NCI-H1092 (cell line): ENCODE measurements at places on chromosomes 3 and 15.

DNA sequence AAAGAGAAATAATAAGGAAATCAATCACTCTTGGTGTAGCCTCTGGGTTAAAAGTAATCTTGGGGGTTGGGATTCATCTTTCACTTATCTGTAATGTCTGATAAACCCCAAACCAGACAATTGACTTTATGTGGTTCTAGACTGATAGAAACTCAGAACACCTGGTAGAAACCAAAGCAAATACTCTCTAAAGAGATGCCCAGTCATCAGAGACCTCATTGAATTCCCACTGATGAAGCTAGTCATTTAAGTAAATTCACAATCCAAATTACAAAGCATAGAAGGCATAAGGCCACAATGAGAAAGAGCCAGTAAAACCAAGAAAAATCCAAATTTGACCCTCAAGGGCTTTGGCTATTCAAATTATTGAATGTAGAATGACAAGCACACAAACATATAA lies 250.6 kb downstream of the MBNL1 start:
- DNase-seq, result no peak

GRCh38 chr3:175445741-175446140 lies 586.6 kb downstream of the NAALADL2 start:
- no peak for DNase-seq

GRCh38 chr3:149848238-149848637 lies 35.2 kb downstream of the RNF13 start:
- no peak for DNase-seq

DNA sequence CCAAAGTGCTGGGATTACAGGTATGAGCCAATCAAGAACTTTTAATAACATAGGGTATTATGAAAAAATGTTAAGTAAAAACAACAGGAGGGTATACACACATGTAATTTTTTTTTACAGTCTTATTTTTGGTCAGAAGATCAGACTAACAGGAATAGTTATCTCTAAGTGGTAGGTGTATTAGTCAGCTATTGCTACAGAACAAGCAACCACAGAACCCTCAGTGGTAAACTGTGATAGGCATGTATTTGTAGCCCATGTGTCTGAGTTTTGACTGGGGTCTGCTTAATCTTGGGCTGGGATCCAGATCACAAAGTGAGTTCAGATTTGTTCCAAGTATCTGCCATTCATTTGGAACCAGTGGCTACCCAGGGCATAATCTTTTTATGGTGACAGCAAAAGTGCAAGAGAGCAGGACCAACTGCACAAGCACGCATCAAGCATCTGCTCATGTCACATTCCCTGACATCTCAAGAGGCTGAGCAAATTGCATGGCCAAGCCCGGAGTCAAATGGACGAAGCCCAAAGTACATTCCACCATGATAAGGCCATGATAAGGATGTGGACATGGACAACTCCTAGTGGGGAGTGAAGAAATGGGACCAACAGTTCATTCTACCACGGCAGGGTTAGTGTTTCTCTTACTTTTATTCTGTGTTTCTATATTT lies 3.0 kb upstream of the IL5RA start:
- no peak for DNase-seq

- DNase-seq, result no peak
These were observed 7.3 kb downstream of the MGLL start for GRCh38 chr3:127815001-127815400.

DNA sequence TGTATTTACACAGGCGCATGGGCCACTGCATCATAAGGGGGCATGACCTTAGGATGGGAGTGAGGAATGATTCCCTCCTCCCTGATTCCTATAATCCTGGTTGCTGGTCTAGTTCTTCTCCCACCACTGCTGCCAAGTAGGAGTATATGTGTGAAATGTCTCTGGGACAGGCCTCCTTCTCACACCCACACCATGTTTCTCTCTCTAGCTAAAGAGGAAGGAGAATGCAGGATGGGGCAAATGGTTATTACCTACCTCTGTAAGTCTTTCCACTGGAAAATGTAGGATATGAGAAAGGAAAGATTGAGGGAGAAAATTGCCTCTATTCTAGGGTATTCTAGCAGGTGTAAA lies 159.2 kb downstream of the THSD4 start:
- DNase-seq, result no peak

- no peak for DNase-seq
These were observed 49.0 kb upstream of the SEMA4B start for GRCh38 chr15:90151989-90152645.

DNA sequence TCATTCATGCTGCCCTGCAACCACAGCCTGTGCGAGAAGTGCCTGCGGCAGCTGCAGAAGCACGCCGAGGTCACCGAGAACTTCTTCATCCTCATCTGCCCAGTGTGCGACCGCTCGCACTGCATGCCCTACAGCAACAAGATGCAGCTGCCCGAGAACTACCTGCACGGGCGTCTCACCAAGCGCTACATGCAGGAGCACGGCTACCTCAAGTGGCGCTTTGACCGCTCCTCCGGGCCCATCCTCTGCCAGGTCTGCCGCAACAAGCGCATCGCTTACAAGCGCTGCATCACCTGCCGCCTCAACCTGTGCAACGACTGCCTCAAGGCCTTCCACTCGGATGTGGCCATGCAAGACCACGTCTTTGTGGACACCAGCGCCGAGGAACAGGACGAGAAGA lies 4.7 kb downstream of the TRIM42 start:
- DNase-seq, result no peak

DNA sequence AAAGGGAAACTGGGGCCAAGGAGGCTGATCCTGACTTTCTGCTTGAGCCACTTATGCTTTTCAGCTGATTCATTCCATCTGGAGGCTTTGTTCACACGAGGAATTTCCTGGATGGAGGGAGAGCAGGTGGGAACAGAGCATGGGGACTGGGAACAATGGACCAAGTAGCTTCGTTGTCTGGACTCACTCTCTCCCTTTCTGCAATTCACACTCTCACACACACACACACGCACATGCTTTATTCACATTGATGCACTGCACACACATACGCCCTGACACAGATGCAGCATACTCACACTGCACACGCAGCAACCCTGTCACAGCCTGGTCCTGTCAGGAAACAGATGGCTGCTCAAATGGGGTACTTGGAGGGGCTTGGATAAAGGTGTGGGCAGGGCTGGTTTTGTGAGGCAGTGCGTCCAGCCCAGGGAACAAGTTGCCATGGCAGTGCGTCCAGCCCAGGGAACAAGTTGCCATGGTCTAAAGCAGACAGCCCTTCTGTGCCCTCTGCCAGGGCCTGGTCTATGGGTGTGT lies 19.8 kb upstream of the CHCHD6 start:
- DNase-seq, result peak; percentile 30

- DNase-seq, result no peak
These were observed 81.3 kb downstream of the ADCY5 start for GRCh38 chr3:123367467-123368154.

- DNase-seq, result no peak
These were observed 31.9 kb downstream of the ACAN start for GRCh38 chr15:88835119-88835518.

GRCh38 chr3:62653796-62654195 lies 221.4 kb downstream of the CADPS start:
- DNase-seq, result no peak

DNA sequence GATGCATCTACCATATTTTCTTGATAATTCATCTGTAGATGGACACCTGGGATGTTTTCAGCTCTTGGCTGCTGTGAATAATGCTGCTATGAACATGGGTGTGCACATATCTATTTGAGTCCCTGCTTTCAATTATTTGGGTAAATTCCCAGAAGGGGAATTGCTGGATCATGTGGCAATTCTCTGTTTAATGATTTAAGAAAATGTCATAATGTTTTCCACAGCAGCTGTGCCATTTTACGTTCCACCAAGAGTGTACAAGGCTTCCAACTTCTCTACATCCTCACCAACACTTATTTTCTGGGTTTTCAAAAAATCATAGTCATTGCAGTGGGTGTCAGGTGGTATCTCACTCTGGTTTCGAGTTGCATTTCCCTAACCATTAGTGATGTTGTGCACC lies 64.4 kb downstream of the NSMCE3 start:
- no peak for DNase-seq

DNA sequence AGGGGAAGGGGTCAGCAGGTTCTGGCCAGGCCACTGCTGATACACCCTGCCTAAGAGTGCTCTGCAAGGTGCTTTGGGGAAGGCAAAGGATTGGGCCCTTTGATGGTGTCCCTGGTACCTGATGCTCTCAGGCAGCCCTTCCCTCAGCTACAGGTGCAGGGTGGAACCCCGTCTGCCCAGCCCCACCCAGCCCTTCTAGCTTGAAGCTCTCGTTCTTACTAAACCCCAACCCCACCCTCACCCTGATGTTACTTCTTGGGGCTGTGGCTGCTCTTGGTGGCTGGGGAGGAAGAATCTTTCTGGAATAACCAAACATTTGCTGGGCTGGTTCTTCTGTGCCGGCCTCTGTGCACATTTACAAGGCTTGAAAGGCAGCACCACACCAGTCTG lies 6.4 kb downstream of the GNAI2 start:
- no peak for DNase-seq

- DNase-seq, result no peak
These were observed 716.9 kb downstream of the ZBBX start for GRCh38 chr3:166663194-166663593.

GRCh38 chr3:56135941-56136340 lies 332.3 kb downstream of the ERC2 start:
- no peak for DNase-seq

DNA sequence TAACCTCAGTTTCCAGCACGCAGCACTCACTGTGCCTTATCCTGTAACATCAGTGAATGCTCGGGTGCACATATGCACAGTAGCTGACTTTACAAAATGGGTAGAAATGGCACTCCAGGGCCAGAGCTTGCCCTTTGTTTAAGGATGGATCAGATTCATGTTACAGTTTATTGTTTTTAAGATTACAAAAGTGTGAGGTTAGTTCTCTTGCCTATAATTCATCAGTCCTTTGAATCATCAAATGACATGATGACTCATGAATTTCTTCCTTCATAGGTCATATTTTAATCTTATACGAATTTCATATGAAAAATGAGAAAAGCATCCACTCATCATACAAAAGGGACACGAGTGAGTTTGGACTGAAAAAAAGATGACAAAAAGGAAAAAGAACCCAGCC lies 545.3 kb downstream of the GBE1 start:
- no peak for DNase-seq

DNA sequence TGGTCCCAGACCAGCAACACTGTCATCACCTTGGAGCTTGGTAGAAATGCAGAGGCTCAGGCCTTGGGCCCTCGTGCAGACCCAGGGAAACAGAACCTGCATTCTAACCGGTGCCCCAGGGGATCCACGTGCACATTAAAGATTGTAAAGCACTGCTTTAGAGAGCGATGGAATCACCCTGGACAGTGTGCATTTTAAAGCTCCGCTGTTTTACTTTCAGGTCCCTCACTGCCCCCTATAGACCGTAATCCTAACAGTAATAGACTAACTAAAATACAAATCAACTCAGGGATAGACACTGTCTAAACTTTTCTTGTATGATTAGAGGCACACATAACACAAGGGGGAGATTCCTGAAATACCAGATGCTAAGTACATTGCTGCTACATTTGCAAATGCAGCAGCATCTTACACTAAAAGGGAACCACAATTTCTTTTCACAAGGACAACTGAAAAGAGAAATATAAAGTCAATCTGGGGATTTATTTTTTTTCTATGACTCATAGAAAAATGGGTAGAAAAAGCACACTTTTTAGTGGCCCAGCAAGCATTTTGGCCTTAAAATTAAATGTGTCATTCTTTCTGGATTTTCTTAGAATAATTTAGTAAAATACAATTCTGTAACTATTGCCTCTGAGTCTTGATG lies 10.5 kb upstream of the SH3GL3 start:
- DNase-seq, result no peak

DNA sequence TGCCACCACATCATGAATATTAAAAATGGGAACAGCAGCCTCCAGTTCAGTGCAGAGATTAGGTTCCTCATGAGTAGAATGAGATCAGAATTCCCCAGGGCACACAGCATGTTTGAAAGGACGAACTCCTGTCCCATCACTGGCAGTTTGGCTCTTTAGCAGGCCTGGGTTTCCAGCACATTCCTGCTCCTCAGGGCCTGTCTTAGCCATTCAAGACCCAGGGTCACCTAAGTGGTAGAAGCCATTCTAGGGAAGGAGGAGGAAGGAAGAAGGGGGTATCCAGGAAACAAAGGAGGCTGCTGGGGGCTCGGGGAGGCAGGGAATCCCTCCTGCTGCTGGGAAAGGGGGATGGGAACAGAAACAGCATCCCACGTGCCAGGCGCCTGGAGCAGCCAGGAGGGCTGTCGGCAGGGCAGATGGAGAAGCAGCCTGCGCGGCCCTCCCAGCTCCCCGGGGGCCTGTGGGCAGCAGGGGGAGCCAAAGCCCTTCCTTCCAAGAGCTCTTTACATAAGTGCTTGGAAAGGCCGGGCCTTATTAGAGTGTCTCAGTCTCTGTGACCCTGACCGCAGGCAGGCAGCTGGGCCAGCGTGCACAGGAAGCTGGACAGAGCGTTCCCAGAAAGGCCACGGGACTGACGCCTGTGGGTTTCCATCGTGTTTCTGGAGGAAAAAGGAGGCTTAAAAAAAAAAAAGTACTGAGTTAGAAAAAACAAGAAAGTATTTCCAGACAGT lies 24.7 kb downstream of the LOXL1 start:
- peak; percentile 77 for DNase-seq

- no peak for DNase-seq
These were observed 145.0 kb downstream of the NEK10 start for GRCh38 chr3:27224197-27224596.

DNA sequence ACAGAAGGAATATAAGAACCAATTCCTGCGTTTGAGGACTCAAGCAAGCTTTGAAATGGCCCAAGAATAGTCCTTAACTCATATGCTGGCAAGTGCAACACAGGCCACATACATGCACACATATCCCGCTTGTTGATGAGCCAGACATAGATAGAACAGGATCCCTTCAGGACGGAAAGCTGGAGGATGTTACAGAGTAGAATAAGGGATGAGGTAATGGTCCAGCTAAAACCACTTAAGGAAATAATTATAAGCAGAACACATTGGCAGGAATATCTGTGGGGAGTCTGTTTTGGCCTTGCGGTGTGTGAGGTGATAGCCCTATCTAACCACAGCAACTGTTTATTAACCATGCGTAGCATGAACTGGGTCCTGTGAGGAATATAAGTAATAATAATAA lies 25.0 kb downstream of the SCG3 start:
- DNase-seq, result no peak

GRCh38 chr15:69319384-69320375 lies 21.0 kb downstream of the PAQR5 start:
- no peak for DNase-seq

DNA sequence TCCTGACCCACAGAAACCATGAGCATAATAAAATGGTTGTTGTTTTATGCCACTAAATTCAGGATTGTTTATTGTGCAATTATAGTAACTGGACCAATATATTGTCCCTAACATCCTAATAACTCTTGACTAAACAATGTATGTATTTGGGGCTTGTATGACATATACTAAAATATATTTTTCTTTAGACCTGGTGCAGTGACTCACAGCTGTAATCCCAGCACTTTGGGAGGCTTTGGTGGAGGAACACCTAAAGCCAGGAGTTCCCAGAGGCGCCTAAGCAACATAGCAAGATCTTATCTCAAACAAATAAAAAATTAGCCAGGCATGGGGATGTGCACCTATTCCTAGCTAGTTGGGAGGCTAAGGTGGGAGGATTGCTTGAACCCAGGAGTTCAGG lies 180.4 kb downstream of the SUCNR1 start:
- DNase-seq, result no peak

GRCh38 chr3:11662392-11662990 lies 18.8 kb upstream of the VGLL4 start:
- DNase-seq, result no peak
